Calu3 (cell line): ENCODE measurements at places on chromosomes 11 and 22. TPM values are rescaled to one million over a fixed set of nuclear protein-coding genes. Genes with fewer than 3 reads are reported as not detected.

Gene OR4C11
- total RNA-seq: not detected in 2 replicates

Gene RIC3
- total RNA-seq: 0.12 and 0.38 TPM in 2 replicates

Gene PACSIN3
- 22.1 and 26.5 TPM in 2 replicates for total RNA-seq

Gene TRIOBP
- 85.3 and 86.5 TPM in 2 replicates for total RNA-seq

Gene RAB39A
- not detected in 2 replicates for total RNA-seq

Gene MPEG1
- not detected in 2 replicates for total RNA-seq

Gene C1QTNF4
- not detected in 2 replicates for total RNA-seq

Gene SESN3
- 5.6 and 6.0 TPM in 2 replicates for total RNA-seq

Gene CAT
- 50.8 and 54.5 TPM in 2 replicates for total RNA-seq

Gene DUSP8
- total RNA-seq: 12.1 and 14.0 TPM in 2 replicates

Gene SLC5A4
- not detected in 2 replicates for total RNA-seq

Gene CHRNA10
- total RNA-seq: 6.5 and 6.9 TPM in 2 replicates

Gene CSF2RB
- total RNA-seq: not detected in 2 replicates

Gene OR51M1
- total RNA-seq: not detected in 2 replicates

Gene HEPACAM
- total RNA-seq: not detected in 2 replicates

Gene CDON
- 10.6 and 14.8 TPM in 2 replicates for total RNA-seq

DNA sequence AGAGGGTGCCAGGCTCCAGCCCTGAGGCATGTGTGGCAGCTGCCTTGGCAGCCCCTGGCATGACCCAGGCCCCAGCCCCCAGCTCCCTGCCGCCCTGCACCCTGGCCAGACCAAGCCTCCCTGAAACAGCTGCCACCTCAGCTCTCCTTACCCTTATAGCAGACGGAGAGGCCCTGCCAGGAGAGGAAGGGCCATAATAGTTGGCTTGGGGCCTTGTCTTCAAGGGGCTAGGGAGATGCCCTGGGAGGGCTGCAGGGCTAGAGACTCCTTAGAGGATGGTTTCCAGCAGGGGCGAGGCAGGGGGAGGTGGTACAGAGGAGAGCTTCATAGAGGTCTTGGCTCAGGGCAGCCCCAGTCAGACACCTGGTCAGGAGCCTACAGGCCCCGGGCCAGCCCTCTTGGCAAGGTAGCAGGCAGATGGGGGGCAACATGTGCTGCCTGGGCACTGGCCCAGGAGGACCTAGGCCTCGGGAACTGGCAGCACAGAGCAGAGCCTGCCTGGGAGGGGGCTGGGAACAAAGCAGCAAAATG is 13.0 kb downstream of the SMTN start:
- no peaks in the 10 kb centered on the region for H3K4me1 ChIP-seq
- no peak for DNase-seq
- H3K4me3 ChIP-seq: no peak overlapping the region
- no peaks in the 10 kb centered on the region for H3K27me3 ChIP-seq
- peaks cover 5% of the 10 kb centered on the region for H3K36me3 ChIP-seq

GRCh38 chr11:130872102-130872501 is 44.2 kb downstream of the SNX19 start:
- DNase-seq: no peak
- no peak overlapping the region for H3K4me3 ChIP-seq
- H3K4me1 ChIP-seq: no peaks in the 10 kb centered on the region
- H3K27me3 ChIP-seq: no peaks in the 10 kb centered on the region
- H3K36me3 ChIP-seq: peaks cover 3% of the 10 kb centered on the region

DNA sequence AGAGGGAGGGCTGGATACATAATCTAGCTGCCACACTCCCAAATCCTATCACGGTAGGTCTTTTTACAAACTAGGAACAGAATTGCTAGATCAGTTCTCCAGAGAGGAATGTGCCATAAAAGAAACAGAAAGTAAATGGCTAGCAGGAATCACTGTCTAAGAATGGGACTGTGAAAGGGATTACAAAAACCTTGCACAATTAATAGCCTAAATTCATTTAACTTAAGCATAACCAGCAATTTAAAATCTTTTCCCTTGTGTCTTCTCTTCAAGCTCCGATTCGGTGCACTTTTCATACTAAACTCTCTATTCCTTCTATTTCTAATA is 35.2 kb downstream of the APOL5 start:
- no peak overlapping the region for H3K4me3 ChIP-seq
- H3K27ac ChIP-seq: no peak overlapping the region
- no peak for DNase-seq
- H3K27me3 ChIP-seq: no peaks in the 10 kb centered on the region
- H3K36me3 ChIP-seq: peaks cover 7% of the 10 kb centered on the region

- no peaks in the 10 kb centered on the region for H3K27me3 ChIP-seq
- no peaks in the 10 kb centered on the region for H3K4me1 ChIP-seq
- DNase-seq: no peak
- H3K36me3 ChIP-seq: no peaks in the 10 kb centered on the region
Observed at GRCh38 chr11:2664791-2665525, 34.8 kb downstream of the KCNQ1OT1 start.

- peaks cover 53% of the 10 kb centered on the region for H3K36me3 ChIP-seq
- no peaks in the 10 kb centered on the region for H3K27me3 ChIP-seq
- peaks cover 62% of the 10 kb centered on the region for H3K4me1 ChIP-seq
- H3K27ac ChIP-seq: peak overlapping the region; percentile 99
- no peak for DNase-seq
Observed at GRCh38 chr11:18322818-18323570, 627 bp downstream of the GTF2H1 start.

- peak overlapping the region; percentile 77 for H3K4me3 ChIP-seq
- H3K27me3 ChIP-seq: no peaks in the 10 kb centered on the region
- DNase-seq: peak; percentile 60
- peaks cover 55% of the 10 kb centered on the region for H3K4me1 ChIP-seq
- H3K36me3 ChIP-seq: peaks cover 71% of the 10 kb centered on the region
Observed at GRCh38 chr11:33734441-33735270, 1.6 kb downstream of the CD59 start.

DNA sequence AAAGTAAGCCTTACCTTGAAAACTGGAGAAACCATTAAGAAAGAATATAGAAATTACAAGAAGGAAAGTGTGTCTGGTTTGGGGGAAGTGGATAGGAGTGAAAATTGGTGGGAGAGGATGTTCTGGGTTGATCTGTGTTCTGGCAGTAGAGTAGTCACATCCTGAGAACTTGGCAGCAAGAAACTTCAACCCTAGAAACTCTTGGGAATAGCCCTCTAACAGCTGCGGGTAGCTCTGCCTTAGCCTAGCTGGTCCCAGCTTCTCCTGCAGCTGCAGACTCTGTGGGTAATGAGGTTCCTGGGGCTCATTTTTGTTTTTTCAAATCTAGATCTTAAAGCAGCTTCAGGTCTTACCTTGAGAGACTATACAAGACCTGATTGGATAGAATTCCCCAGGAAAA is 24.2 kb upstream of the OR6X1 start:
- no peak overlapping the region for H3K27ac ChIP-seq
- no peaks in the 10 kb centered on the region for H3K4me1 ChIP-seq
- no peaks in the 10 kb centered on the region for H3K27me3 ChIP-seq
- no peak overlapping the region for H3K4me3 ChIP-seq
- DNase-seq: no peak

DNA sequence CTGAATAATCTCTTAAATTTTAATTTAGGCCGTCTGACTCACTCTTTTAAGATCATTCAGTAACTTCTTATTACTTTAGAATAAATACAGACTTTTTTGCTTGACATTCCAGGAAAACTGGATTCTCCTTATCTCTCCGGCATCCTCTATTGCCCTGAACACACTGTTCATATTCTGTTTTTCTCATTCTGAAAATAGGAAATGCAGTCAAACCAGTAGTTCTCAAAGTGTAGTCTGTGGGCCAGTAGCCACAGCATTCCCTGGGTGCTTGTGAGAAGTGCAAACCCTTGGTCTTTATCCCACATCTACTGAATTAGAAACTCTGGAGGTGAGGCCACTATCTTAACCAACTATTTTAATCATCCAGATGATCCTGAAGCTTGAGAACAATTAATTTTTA is 84.3 kb downstream of the PANX1 start:
- H3K4me1 ChIP-seq: no peaks in the 10 kb centered on the region
- H3K36me3 ChIP-seq: no peaks in the 10 kb centered on the region
- H3K27ac ChIP-seq: no peak overlapping the region
- H3K4me3 ChIP-seq: no peak overlapping the region

DNA sequence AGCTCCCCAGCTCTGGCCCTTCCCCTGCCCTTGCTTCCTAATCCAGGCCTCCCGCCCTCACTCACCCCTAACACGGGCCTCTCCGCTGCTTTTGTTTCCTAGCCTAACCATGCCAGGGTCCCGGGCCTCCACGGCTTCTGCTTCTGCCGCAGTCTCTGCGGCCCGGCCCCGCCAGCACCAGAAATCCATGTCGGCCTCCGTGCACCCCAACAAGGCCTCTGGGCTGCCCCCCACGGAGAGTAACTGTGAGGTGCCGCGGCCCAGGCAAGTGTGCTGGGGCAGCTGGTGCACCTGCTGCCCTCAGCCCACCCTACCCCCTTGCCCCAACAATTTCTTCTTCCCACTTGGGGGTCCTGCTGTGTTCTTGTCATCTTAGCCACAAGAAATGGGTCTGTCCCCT is 13.1 kb downstream of the RCOR2 start:
- no peak for DNase-seq
- no peak overlapping the region for H3K27ac ChIP-seq
- no peak overlapping the region for H3K4me3 ChIP-seq
- H3K4me1 ChIP-seq: no peaks in the 10 kb centered on the region
- H3K27me3 ChIP-seq: no peaks in the 10 kb centered on the region

GRCh38 chr22:31958625-31959239 is 14.4 kb downstream of the YWHAH start:
- H3K27me3 ChIP-seq: no peaks in the 10 kb centered on the region
- H3K4me1 ChIP-seq: peaks cover 15% of the 10 kb centered on the region
- no peak overlapping the region for H3K27ac ChIP-seq
- H3K4me3 ChIP-seq: no peak overlapping the region
- H3K36me3 ChIP-seq: peaks cover 10% of the 10 kb centered on the region

DNA sequence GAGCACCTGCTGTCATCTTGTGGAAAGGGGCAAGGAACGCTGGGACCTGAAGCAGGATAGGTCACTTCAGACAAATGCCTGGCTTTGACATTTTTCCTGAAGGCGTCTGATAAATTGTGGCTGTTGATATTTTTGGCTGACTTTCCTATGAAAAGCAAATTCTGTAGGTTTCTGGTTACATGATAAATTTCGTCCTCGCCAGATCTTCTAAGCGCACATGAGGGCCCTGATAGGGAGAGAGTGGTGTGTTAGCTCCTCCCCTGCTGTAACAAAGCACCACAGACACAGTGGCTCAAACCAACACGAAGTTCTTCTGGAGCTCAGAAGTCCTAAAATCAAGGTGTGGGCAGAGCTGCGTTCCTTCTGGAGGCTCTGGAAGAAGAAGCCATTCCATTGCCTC is 19.6 kb downstream of the APOL4 start:
- no peak for DNase-seq
- peaks cover 55% of the 10 kb centered on the region for H3K27me3 ChIP-seq
- no peaks in the 10 kb centered on the region for H3K4me1 ChIP-seq
- H3K4me3 ChIP-seq: no peak overlapping the region
